ENCODE measurements at places on chromosomes 1 and 21.
A peak's percentile ranks its signal among the peaks of the same experiment; 100 is the strongest.

- H3K4me1 ChIP-seq, result peaks cover 83% of the 10 kb centered on the region
- DNase-seq, result no peak
- H3K27ac ChIP-seq, result peak overlapping the region; percentile 4
- H3K4me3 ChIP-seq, result no peak overlapping the region
- peaks cover 88% of the 10 kb centered on the region for H3K36me3 ChIP-seq
These were observed 6.3 kb downstream of the MCL1 start for GRCh38 chr1:150572918-150573647.

DNA sequence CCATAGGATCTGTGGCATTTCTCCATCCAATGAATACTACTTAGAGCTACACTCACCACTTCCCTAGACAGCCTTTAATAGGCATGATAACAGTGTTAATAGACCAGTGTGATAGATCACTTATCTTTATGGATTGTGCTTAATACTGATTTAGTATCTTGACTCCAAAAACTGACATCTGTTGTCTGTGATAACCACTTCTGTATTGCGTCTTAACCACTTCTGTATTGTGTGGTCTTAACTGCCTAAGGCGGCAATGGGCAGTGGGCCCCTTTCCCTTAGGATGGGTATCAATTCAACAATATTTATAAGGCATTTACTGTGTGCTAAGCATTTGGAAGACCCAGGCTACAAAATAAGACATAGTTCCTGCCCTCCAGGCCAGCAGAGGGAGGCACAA is 32.0 kb upstream of the RCAN3 start:
- H3K27me3 ChIP-seq, result no peaks in the 10 kb centered on the region
- H3K36me3 ChIP-seq, result peaks cover 20% of the 10 kb centered on the region

- no peak overlapping the region for H3K27ac ChIP-seq
- H3K36me3 ChIP-seq, result no peaks in the 10 kb centered on the region
- DNase-seq, result no peak
- H3K4me3 ChIP-seq, result no peak overlapping the region
These were observed 7.0 kb downstream of the ALDH4A1 start for GRCh38 chr1:18895317-18895716.

DNA sequence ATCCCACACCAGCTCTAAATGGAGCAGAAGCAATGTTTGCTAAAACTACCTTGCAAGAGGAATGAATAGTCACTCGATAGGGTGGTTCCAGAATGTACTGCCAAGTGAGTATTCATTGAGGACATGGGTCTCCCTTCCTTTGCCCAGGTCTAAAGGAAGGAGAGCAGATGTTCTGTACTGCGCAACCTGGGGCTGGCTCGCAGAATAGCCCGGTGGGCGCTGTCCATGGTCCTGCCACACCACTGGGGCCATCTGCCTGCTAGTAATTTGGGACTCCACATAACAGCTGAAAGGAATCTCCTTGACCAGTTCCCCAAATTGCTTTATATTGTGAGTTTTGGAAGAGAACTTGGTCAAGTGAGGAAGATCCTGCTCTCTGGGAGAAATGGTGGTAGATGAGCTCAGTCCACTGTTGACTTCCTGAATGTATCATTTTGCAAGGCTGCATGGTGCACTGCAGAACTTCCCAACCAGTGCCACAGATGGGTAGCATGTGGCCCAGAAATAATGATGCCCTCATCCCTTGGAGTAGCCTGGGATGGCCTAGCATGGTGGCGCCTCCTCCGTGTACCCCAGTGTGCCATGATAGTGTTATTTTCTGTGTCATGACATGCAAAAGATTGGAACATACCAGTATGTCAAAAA is 5.7 kb downstream of the SLC6A17 start:
- H3K4me3 ChIP-seq, result no peak overlapping the region
- peak; percentile 19 for DNase-seq
- no peak overlapping the region for H3K27ac ChIP-seq
- no peaks in the 10 kb centered on the region for H3K36me3 ChIP-seq
- peaks cover 12% of the 10 kb centered on the region for H3K4me1 ChIP-seq

- H3K27ac ChIP-seq, result peak overlapping the region; percentile 74
- DNase-seq, result peak; percentile 97
- no peaks in the 10 kb centered on the region for H3K27me3 ChIP-seq
- H3K4me1 ChIP-seq, result peaks cover 57% of the 10 kb centered on the region
- H3K4me3 ChIP-seq, result 0 out of 2 replicates have a peak overlapping the region, but pooled peaks have one; percentile 5
These were observed 13.4 kb downstream of the PLEKHO1 start for GRCh38 chr1:150162862-150163706.

GRCh38 chr1:234856845-234857245 is 246.9 kb upstream of the IRF2BP2 start:
- no peak overlapping the region for H3K4me3 ChIP-seq
- H3K4me1 ChIP-seq, result peaks cover 29% of the 10 kb centered on the region
- H3K27ac ChIP-seq, result no peak overlapping the region
- H3K36me3 ChIP-seq, result no peaks in the 10 kb centered on the region
- DNase-seq, result no peak
- H3K27me3 ChIP-seq, result no peaks in the 10 kb centered on the region

DNA sequence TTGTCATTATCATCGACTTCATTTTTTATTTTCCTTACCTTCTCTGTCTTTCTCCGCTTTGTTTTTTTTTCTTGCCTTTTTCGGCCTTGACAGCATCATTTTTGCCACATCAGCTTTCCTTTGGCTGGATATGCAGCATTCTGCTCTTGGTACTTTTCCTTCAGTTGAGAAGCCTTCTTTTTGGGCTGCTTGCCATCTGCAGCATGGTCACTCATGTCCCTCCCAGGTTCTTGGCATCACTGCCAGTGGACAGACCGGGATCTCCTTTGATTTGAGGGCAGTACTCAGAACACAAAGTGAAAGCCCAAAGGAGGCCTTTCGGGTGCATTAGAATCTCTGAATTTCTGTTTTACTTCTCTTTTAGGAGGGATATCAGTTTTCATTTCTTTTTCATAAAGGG is 3.7 kb upstream of the PARP1 start:
- H3K27me3 ChIP-seq, result peaks cover 4% of the 10 kb centered on the region
- peaks cover 2% of the 10 kb centered on the region for H3K36me3 ChIP-seq
- H3K27ac ChIP-seq, result no peak overlapping the region
- no peak for DNase-seq
- H3K4me3 ChIP-seq, result no peak overlapping the region

- no peak overlapping the region for H3K4me3 ChIP-seq
- H3K27ac ChIP-seq, result no peak overlapping the region
- no peak for DNase-seq
- H3K27me3 ChIP-seq, result no peaks in the 10 kb centered on the region
- no peaks in the 10 kb centered on the region for H3K36me3 ChIP-seq
These were observed 13.9 kb upstream of the LY9 start for GRCh38 chr1:160781914-160782689.

GRCh38 chr21:44405948-44406872 is 49.1 kb upstream of the LRRC3 start:
- no peaks in the 10 kb centered on the region for H3K27me3 ChIP-seq
- peaks cover 6% of the 10 kb centered on the region for H3K36me3 ChIP-seq
- peak; percentile 81 for DNase-seq
- peaks cover 49% of the 10 kb centered on the region for H3K4me1 ChIP-seq

DNA sequence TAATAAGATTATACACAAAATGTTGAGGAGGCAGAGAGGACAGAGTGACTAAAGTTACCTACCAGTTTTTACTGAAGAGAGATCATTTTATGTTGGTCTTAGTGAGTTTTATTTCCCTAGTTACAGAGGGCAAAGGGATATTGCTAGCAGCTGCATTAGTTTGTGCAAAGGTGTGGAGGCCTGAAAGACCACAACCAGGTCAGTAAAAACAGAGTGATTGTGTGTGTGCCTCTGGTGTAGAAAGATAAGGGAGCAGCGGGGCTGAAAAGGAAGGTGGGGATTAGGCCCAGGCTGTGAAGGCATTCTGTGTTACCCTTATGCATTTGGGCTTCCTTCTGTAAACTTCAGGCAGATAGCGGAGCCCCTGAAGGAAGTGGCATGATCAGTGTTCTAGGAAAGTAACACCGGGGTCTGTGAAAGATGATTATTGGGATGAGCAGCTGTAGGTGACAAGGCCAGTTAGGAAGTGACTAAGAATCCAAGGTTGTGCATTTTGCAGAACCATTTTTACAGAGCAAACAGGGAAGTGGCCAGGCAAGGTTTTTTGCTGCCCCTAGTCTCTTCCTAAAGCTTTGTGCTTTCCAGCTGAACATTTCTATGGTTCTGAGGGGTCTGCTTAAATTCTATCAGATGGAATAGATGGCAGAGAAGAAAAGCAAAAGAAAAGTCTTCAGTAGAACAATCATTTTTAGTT is 3.7 kb downstream of the GADD45A start:
- peaks cover 29% of the 10 kb centered on the region for H3K4me1 ChIP-seq
- peak overlapping the region; percentile 80 for H3K27ac ChIP-seq
- DNase-seq, result no peak

DNA sequence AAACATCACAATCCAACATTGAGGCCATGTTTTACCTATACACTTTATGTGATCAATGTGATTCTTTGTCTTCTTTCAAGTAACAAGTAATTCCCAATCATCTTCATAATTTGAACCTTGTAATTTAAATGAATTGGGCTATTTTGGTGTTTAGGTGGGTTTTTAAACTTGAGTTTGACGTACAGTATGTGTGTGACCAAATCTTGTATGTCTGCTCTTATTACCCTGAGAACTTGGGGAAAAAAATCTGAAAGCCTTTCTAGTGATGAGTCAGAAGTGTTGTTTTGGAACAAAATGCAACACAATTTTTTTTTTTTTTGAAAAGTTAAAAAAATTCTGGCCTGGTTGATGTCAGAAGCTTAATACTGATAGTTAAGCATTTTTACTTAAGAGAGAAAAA is 68.5 kb downstream of the HHAT start:
- H3K36me3 ChIP-seq, result no peaks in the 10 kb centered on the region
- no peak overlapping the region for H3K27ac ChIP-seq
- H3K4me1 ChIP-seq, result no peaks in the 10 kb centered on the region
- no peak overlapping the region for H3K4me3 ChIP-seq

- H3K4me3 ChIP-seq, result no peak overlapping the region
- H3K4me1 ChIP-seq, result no peaks in the 10 kb centered on the region
- DNase-seq, result no peak
- no peak overlapping the region for H3K27ac ChIP-seq
- H3K27me3 ChIP-seq, result no peaks in the 10 kb centered on the region
- H3K36me3 ChIP-seq, result no peaks in the 10 kb centered on the region
These were observed 312.7 kb upstream of the C1orf87 start for GRCh38 chr1:60386249-60386648.

GRCh38 chr1:118186026-118186425 is 998 bp upstream of the SPAG17 start:
- no peak for DNase-seq
- H3K4me1 ChIP-seq, result no peaks in the 10 kb centered on the region
- no peak overlapping the region for H3K27ac ChIP-seq

GRCh38 chr1:40302475-40302874 is 14.6 kb downstream of the COL9A2 start:
- H3K4me1 ChIP-seq, result no peaks in the 10 kb centered on the region
- H3K27me3 ChIP-seq, result 0 out of 2 replicates have a peak, but pooled peaks cover 5% of the 10 kb centered on the region
- no peak overlapping the region for H3K27ac ChIP-seq
- no peak overlapping the region for H3K4me3 ChIP-seq

- peaks cover 71% of the 10 kb centered on the region for H3K4me1 ChIP-seq
- H3K4me3 ChIP-seq, result no peak overlapping the region
- DNase-seq, result no peak
- peak overlapping the region; percentile 78 for H3K27ac ChIP-seq
These were observed 117.5 kb downstream of the TGFB2 start for GRCh38 chr1:218462587-218462986.

DNA sequence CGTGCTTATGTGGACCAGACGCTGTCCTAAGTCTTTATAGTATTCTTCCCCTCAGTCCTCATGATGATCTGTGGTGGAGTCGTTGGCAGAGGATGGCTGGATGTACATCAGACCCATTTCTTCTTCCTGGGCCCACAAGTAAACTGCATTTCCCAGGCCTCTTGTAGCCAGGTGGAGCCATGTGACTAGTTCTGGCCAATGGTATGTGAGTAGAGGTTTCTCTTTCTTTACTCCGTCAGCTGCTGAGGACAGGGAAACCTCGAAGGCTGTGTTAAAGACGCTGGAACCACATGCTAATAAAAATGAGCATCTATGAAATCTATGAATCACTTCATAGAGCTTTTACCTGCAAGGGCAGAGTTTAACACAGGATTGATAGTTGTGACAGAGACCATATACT is 18.7 kb upstream of the ZNF362 start:
- H3K4me3 ChIP-seq, result no peak overlapping the region
- no peak overlapping the region for H3K27ac ChIP-seq
- no peaks in the 10 kb centered on the region for H3K4me1 ChIP-seq
- no peaks in the 10 kb centered on the region for H3K36me3 ChIP-seq
- H3K27me3 ChIP-seq, result no peaks in the 10 kb centered on the region
- DNase-seq, result no peak

DNA sequence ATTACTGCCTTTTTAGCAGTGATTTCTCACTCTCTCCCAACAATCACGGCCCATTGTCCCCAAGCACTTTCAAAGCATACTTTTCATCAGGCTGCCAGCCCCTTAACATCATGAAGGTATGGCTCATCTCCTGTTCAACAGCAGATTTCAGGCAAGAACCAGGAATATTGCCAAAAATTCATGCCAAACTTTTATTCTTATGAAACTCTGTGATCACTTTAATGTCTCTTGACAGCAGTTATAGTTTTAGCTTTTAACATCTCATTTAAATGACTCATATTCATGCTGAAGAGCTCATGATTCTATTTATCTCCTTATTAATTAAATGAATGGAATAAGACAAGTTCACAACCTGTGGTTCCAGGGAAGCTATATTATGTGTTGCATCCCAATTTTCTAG is 235.1 kb downstream of the GRIK1 start:
- no peak overlapping the region for H3K27ac ChIP-seq
- no peaks in the 10 kb centered on the region for H3K27me3 ChIP-seq
- no peak for DNase-seq
- H3K4me1 ChIP-seq, result no peaks in the 10 kb centered on the region
- no peaks in the 10 kb centered on the region for H3K36me3 ChIP-seq
- H3K4me3 ChIP-seq, result no peak overlapping the region

DNA sequence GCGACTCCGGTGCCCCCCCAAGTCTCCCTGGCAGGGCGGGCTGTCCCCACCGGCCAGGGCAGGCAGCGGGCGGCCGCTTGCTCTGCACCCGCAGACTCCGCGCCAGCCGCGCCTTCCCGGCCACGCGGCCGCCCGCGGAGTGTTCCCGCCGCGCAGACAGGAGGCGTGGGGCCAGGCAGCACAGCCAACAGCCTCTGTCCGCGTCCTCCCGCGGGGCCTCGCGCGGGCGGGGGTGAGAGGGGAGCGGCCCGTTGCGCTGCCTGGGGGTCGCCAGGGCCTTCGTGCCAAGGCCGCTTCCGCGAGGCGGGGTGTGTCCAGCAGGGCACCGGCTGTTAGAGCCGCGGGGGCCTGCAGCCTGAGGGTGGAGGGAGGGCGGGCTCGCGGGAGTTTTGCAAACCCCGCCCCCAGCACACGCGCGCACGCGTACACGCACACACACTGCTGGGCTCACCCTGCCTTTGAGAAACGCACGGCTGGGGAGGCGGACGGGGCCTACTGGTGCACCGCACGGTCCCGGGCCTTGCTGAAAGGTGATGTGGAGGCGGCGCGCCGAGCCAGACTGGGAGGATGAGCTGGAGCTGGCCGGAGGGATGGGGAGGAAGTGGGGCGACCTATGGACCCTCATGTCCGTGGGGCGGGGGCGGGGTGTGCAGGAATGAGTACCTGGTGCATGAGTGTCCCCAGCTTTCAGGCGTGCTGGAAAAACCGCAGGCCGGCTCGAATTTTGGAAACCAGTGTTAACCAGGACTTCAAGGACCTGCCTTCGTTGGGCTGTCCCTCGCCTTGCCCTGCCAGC is 41.5 kb downstream of the KIAA1614 start:
- H3K27ac ChIP-seq, result no peak overlapping the region
- peak overlapping the region; percentile 34 for H3K4me3 ChIP-seq
- peaks cover 8% of the 10 kb centered on the region for H3K4me1 ChIP-seq
- peaks cover 10% of the 10 kb centered on the region for H3K36me3 ChIP-seq
- DNase-seq, result peak; percentile 35

All from SJSA1 (cell line).